ENCODE measurements at places on chromosomes 16 and 17.
A peak's percentile ranks its signal among the peaks of the same experiment; 100 is the strongest.

DNA sequence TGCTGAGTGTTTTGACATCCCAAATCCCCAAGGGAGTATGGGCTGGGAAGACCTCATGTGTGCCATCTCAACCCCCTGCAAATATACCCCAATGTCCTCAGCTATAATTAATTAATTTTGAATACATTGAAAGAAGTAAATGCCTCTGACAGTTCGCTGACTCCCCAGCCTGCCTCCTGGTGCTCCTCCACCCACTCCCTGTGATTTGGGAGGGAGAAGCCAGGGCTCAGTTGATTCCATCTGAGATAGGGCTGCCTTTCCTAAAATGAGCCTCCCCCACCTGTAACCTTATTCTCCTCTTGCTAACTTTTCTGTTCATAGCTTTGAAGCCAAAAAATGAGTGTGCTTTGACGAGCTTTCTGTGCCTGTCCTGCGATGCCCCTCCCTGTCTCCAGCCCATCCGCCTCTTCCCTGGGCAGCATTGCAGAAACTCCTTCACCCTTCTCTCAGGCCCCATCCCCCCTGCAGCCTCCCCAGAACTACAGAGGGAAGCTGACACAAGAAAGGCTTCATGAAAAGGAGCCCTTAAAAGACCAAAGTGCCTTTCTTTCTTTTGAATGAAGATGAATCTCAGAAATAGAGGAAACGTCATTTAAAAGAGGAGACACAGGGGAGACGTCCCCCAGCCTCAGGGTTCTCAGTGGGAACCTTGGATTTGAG, 70.3 kb downstream of the HLF start:
- DNase-seq = no peak

GRCh38 chr17:72850410-72851118, 241.9 kb downstream of the SLC39A11 start:
- no peak for DNase-seq

- no peak for DNase-seq
These were observed 57.6 kb downstream of the YPEL2 start for GRCh38 chr17:59389066-59389465.

- peak; percentile 95 for DNase-seq
These were observed at the start of gene KAT8 for GRCh38 chr16:31117384-31118222. KAT8 (plus strand) TSS chr16:31117664; CDS start chr16:31117682, 18 bp downstream.

DNA sequence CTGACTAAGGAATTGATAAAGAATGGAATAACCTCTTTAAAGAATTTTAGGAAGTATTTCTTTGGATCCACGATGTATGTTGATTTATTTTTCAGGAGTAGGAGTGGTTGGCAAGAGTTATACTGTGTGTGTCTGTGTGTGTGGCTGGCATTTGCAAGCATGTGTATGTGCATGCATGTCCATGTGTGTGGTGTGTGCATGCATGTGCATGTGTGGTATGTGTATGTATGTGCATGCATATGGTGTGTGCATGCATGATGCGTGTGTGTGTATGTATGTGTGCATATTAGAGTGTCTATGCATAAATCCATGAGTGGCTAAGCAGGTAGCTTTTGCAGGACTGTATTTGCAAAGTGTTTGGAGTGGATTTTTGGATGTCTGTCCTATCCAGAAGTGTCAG, 120.8 kb downstream of the HS3ST2 start:
- no peak for DNase-seq
